ENCODE measurements at places on chromosomes 13 and 19.
A peak's percentile ranks its signal among the peaks of the same experiment; 100 is the strongest.

- DNase-seq: peak; percentile 33
Measured at GRCh38 chr13:50106559-50106958, 91.3 kb downstream of the KCNRG start.

- no peak for DNase-seq
Measured at GRCh38 chr13:97058391-97058790, 64.1 kb upstream of the OXGR1 start.

DNA sequence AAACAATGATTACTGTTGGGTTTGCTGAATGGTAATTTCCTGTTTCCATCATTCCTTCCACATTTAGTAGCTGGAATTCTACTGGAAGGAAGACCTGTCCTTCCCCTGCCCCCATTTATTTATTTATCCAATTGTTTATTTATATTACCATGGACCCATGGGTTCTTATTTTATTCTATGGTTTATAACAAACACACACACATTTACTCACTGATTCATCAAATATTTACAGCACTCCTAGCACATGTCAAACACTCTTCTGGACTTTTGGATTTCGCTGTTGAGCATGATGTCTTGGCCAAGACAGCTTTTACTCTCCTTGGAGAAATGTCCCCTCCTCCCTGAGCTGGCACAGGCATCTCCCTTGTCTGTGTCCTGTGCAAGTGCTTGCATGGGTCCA lies 227.8 kb upstream of the MAB21L1 start:
- no peak for DNase-seq

DNA sequence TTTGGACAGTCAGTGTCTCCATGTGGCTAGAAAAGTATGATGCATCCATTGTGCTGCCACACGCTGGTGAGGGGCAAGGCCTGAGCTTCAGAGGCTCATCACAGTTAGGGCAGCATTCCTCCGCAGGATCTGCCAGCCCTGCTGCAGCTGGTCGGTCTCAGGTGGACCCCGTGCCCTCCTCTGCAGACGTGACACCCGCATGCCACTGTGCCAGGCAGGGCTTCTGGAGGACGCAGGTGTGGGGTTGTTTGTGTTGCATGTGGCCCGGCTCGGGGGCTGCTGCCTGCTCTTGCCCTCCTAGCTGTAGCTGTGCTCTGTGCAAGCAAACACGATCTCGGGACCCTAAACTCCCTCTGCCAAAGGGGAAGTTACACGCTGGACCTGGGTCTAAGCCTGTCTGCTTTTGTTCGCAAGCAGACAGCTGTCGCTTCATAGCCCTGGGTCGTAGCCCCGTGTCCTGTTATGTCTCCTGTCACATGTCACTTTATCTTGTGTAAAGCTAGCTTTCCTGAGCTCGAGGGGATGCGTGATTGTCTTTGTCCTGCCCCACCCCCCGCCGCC lies 45.3 kb downstream of the SLC7A9 start:
- no peak for DNase-seq

- no peak for DNase-seq
Measured at GRCh38 chr13:20057963-20058362, 99.4 kb downstream of the ZMYM2 start.

DNA sequence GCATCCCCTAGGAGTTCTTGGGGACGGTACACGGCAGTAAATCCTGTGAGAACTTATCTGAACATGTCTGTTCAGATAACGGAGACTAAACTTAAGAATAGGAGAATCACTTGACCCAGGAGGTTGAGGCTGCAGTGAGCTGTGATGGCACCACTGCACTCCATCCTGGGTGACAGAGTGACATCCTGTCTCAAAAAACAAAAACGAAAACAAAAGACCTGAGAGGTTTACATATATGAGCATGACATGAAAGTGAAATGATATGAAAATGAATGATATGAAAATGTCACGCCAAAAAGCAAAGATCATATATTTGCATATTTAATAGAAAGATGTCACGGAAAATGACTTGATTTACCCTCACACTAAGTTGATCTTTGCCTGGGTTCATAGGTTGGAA lies 5.8 kb downstream of the ZNF175 start:
- DNase-seq: no peak

GRCh38 chr13:42305503-42305902 lies 33.6 kb downstream of the AKAP11 start:
- no peak for DNase-seq

DNA sequence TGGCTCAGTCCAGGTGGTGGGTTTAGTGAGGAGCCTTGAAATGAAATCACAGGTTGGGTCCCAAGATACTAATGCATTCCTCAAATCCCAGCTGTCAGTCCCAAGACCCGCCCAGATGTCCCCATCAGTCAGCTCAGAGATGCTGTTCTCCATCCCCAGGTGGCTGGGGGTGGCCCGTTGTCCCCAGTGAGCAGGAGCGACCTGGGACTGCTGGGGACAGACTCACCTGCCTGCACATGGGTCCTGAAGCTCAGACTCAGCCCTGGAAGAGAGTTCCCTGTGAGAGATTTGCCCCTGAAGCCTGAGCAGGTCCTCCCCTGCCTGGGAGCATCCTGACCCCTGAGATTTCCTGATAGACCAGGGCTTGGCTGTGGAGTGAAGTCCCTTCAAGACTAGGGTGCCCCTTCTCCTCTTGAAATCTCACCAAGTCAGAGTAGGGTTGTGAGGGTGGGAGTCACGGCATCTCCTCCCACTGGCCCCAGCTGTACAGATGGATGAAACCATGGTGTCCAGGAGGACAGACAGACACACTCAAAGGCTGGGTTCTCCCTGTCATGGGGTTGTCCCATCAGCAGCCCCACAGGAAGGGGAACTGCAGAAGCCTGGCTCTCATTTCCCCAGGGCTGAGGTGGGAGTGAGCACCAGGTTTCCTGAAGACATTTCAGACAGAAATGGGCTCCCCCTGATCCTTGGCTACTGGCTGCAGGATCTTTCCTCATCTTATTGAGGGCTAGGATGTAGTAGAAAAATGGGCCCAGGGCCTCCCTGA lies 14.4 kb downstream of the LILRA5 start:
- no peak for DNase-seq

DNA sequence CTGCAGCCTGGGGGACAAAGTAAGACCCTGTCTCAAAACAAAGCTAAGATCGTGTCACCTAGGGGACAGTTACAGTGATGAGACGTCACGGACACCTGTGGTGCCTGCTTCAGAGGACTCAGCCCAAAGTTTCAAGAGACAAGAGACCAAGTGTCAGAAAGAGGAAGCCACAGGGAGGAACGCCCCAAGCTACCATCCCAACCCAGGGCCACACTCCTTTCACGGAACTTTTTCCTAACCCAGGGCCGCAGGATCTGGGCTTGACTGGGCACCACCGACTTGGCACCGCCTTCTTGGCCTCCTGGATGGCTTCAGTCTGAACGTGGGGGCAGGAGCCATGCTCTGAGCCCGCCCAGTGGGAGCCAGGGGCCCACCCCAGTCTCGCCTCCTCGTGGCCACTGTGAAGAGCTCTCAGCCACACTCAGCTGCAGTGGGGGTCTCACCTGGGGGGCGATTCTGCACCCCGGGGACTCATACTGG lies 8.5 kb downstream of the MOB3A start:
- peak; percentile 64 for DNase-seq

All from natural killer cell (primary cell).